ENCODE measurements at places on chromosomes 2 and 18.

DNA sequence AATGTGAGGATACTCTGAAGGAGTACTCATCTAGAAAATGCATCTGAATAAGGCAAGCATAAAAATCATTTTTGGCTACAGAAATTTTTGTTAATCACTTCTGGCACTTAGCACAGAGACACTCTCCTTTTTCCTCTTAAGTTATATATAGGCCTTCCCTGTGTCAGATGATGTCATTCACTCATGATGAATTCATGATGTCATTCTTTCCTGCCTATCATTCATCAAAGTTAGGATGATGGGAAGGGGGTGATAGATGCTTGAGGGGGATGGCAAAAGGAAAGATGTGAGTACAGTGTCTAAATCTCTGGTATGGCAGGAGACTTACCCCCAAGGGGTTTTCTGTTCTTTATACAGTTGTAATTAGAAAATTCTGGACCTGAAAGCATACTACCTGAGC lies 42.0 kb downstream of the MAP3K20 start:
- no peak for DNase-seq

DNA sequence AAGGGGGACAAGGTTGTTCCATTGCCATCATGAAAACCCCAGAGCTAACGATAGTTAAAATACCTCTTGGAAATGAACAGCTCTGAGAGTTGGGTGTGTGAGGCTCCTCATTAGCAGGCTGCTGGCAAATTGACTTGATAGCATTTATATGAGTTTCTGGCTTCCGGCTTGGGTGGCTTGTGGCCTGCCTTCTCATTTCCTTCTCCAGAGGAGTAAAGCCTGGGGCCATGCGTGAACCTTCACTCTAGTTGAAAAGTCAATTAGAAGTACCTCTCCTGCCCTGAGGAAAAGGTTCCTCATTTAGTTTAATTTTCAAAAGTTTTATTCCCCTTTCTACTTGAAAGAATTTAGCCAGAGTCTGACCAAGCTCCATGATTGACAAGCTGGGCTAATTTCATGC lies 67.1 kb downstream of the MGAT5 start:
- DNase-seq: no peak

- no peak for DNase-seq
Observed at GRCh38 chr2:202221873-202222272, 16.5 kb downstream of the SUMO1 start.

- DNase-seq: no peak
Observed at GRCh38 chr2:128322715-128323554, 4.3 kb upstream of the HS6ST1 start.

GRCh38 chr18:35185771-35186170 lies 55.1 kb upstream of the ZNF397 start:
- no peak for DNase-seq

GRCh38 chr2:73528688-73529087 lies 113.5 kb downstream of the NAT8 start:
- no peak for DNase-seq

DNA sequence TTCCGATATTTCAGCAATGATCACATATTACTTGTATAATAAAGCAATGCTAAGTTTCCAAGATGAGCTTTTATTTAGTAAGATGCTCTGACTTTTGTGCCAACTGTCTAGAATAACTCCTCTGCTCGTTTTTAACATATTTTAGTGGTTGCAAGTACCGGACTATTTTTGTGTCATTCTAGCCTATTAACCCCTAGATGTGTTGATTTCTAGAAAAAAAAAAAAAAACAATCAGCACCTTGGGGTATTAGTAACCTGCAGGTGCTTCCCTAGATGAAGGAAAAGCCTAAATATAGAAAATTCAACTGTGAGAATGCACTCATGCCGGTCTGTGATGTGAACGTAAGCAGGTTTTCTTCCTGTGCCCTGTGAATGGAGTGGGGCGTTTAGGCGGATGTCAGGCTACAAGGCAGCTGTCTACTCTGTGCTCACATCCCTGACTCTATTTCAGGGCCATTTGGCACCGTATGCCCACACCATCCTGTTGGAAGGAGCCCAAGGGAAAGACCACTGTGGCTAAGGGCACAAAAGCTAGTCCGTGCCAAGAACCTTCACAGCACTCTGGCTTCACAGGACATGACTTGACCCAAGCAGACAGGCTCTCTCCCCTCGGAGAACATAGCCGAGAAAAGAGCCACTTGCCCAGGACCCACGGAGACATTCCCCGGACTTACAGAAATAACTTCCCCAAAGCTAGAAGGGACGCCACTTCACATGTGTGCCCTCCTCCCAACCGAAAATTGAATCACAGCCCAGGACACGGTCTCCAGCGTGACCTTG lies 60.9 kb upstream of the AGAP1 start:
- DNase-seq: no peak

- no peak for DNase-seq
Observed at GRCh38 chr2:129059476-129059875, 740.8 kb upstream of the HS6ST1 start.

DNA sequence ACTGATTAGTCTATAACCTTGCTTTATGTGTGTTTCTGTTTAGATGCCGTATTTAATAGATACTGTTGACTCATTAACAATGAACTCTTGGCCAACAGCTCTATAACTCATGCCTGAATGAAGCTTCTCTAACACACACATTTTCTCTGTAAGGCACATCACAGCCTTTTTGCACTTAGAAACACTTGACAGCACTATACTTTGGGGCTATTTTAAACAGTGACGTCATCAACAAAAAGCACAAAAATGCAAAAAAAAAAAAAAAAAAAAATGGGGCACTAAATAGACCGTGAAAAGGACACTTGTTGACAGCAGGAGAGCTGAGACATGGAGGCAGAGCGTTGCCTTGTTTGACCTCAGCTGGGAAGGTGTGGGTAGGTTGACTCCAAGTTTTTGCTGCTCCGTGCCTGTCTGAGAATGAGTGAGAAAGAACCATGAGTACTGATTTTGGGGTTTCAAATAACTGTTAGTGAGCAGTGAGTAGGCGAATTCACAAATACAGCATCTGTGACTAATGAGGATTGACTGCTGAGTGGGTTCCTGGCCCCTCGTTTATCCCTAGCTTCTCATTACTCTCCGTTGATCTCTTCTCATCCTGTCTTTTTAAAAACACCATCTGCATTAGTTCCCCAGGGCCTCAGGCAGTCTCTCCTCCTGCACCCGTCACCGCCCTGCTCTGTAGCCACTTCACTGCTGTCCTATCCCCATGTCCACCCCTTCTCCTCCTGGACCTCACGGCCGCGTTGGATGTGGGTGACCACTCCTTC lies 24.4 kb downstream of the SPP2 start:
- DNase-seq: no peak

DNA sequence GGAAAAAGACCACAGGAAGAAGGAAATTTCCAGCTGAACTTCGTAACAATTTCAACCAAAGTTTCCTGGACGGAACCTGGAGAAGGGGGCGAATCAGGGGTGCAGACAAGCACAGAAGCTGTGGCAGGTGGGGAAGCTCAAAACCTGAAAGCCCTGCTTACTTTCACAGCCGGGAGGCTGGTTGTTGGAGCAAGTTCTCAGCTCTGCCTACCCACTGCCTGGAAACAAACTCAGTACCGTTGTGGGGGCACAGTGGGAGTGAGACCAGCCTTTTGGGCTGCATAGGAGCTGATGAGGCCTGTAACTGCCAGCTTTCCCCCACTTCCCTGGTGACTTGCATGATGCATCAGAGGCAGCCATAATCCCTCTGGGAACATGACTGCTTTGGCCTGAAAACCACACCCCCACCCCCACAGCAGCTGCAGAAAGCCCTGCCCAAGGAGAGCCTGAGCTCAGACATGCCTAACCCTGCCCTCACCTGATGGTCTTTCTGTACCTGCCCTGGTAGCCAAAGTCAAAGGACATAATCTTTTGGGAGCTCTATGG lies 207.0 kb upstream of the VWC2L start:
- DNase-seq: no peak

GRCh38 chr18:26863921-26864497 lies 1.5 kb downstream of the AQP4 start:
- DNase-seq: no peak

DNA sequence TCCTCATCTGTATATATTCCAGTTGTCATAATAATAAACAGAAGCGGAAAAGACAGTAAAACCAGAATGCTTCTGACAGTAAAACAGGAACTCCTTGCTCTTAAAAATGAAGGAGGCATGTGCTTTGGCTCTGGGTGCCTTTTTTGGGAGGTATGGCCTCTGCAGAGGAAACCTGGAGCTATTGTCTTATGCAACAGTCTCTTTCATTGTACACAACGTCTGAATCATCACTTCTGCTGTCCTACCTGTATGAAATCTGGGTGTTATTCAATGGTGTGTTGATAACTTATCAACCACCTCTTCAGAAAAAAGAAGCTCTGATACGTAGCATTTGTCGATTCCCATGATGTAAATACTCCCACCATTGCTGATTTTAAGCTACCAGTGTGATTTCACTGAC lies 64.8 kb downstream of the CDCA7 start:
- no peak for DNase-seq

DNA sequence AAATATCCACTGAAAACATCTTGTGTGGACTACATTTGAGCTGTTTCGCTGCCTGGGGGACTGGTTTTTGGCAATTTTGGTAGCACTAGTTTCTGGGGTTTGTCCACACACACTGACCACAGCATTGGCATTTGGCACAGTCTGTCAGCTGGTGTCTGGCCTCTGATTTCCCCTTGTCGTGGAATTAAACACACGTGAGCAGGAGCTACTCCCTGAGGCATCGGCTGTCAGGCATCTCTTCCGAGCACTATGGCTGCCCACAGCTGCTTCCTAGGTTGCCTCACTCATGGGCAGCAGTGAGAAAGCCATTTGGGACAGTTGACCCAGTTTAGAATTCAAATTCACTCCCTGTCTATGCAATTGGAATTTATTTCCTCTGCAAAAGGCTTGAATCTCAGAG lies 46.8 kb upstream of the FZD5 start:
- no peak for DNase-seq

DNA sequence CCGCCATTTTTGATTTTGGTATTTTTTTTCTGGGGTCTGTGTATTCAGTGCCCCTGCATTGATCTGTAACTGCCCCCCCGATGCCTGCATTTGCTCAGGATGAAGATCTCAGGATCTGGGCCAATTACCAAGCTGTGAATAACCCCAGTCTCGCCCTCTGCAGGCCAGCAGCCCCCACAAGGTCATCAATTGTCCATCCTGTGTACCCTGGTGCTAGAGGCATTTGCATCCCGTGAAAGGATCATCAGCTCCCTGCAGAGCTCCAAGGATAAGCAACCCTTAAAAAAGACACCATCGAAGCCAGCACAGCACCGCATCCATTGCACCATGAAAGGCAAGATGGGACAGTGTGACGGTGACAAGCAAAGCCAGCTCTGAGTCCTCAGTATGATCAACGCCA lies 154.1 kb upstream of the KLHL29 start:
- no peak for DNase-seq

GRCh38 chr18:58455314-58456188 lies 173.3 kb downstream of the ALPK2 start:
- no peak for DNase-seq

- no peak for DNase-seq
Observed at GRCh38 chr2:202680512-202680911, 45.7 kb downstream of the FAM117B start.

GRCh38 chr2:232325324-232326273 lies 53.0 kb upstream of the ALPP start:
- DNase-seq: peak; percentile 20

DNA sequence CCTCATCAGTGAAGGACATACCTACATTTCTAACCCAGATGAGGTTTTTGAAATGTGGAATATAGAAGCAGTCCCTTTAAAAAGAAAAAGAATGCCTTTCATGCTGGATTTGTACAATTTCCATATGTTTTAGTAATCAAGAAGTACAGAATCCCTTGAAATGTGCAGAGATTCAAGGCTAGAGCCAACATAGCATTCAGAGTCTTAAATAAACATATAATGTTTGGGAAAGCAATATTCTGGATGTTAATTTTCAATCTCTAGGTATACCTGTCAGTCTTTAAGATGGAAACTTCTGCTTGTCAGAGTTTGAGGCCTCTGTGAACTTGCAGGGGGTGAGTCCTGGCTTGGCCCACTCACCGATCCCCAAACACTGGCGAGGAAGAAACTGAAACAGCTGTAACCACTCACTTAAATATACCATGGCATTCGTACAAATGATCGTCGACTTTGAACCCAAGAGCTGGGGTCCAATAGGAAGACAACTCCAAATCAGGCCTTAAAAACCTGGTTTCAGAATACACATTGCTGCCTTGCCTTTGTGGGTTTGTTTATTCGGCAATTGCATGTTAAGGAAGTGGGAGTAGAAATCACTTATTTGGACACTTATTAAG lies 132.8 kb upstream of the NCK2 start:
- no peak for DNase-seq

DNA sequence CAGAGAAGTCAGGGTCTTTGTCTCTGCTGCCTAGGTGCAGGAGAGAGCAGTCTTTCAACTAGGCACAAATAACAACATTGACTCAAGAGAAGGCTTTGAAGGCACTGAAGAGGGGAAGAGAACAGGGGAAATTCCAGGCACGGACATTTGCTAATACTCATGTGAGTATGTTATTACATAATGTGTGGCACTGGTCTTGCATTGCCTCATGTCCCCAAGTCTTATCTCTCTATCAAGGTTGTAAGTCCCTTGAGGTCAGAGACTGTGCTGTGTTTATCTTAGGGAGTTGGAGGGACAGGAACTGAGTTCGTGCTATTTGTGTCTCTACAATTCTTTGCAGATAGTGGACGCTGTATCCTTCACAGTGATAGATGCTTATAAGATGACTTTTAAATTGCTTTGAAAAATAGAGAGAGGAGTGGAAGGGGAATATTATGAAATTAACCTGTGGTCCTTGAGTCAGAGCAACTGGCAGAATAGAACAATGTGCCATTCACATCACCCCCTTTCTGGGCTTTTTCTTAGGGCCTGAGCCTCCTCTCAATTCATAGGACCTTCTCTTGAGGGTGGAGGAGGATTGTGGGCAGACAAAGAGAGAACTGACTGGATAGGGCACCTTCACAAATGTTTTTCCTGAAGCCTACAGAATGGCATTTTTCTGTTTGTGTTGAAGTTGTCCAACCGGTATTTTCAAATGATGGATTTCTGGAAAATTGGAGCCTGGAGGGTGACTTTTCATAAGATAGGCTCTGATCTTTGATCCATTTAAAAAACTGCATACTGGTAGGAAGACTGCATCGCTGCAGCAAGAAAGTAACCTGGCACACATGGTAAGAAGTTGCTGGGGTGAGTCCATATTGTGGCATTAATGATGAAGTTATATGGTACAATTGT lies 96.6 kb upstream of the CXCR4 start:
- DNase-seq: no peak

DNA sequence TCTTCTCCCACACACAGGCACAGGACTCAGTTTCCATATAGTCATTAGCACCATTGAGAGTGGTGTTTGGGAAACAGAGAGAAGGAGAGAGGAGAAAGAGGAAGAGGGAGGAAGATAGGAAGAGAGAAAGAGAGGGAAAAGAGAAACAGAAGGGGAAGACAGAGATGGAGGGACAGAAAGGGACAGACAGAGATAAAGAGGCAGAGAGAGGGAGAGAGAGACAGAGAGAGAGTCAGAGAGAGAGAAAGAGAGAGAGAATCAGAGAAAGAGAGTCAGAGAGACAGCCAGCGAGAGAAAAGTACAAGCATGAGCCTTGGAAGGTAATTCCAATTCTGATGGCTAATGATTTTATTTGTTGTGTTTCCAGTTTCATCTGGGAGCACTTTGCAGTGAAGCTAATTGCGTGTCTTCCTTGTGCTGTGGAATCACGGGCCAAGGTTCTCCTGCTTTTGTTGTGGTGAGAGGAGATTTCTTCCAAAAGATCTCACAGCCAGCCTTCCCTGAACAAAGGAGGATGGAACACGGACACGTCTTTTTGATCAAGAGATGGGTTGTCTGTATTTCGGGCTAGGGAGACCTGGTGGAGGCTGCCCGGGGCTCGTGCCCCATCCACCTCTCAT lies 153.6 kb upstream of the TWIST2 start:
- no peak for DNase-seq

GRCh38 chr2:40130251-40130994 lies 321.5 kb downstream of the SLC8A1 start:
- no peak for DNase-seq

All from stimulated activated CD8-positive, alpha-beta memory T cell treated with anti-CD3 and anti-CD28 coated beads, Interleukin-7, amount 100 ng/mL, for 1 hour (primary cell).